SJSA1 (cell line): ENCODE measurements at places on chromosomes 2 and 18. TPM values are rescaled to one million over a fixed set of nuclear protein-coding genes. Genes with fewer than 3 reads are reported as not detected.

The HOXD12 gene
- 0.13 TPM in 1 of 2 replicates, not detected in the other for total RNA-seq

The TLX2 gene
- not detected in 2 replicates for total RNA-seq

DNA sequence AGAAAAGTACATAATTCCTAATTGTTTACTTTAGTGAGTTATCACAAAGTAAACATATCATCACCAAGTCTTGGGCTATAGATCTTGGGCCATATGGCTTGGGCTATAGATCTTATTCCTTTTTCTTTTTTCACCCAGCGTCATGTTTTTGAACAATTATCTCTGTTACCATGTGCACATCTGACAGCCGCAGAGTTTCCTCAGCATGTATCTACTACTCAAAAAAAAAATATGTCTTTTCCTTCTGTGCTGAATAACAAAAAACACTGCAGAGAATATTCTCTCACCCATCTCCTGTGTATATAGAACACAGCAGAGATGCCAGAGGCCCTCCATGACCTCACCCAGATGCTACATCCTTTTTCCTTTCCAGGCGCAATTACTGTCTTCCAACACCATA, 76.2 kb upstream of the MYO3B start:
- DNase-seq, result no peak

DNA sequence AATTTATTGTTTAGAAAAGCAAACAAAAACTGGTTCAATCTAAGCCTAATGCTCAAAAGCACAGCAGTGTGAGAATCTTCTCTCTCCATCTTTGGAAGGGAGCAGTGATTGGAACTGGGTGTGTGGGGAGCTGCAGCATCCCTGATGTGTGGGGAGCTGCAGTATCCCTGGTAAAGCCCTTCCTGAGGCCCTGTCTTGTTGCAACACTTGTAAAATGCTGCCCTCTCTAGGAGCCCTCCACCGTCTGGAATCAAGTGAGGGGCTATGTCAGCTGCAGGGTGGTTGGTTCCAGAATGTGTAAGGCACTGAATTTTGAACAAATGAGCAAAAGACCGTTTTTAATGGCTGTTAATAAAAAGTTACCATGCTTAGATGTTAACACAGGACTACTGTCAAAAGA, 147.7 kb upstream of the RAB12 start:
- no peak for DNase-seq

DNA sequence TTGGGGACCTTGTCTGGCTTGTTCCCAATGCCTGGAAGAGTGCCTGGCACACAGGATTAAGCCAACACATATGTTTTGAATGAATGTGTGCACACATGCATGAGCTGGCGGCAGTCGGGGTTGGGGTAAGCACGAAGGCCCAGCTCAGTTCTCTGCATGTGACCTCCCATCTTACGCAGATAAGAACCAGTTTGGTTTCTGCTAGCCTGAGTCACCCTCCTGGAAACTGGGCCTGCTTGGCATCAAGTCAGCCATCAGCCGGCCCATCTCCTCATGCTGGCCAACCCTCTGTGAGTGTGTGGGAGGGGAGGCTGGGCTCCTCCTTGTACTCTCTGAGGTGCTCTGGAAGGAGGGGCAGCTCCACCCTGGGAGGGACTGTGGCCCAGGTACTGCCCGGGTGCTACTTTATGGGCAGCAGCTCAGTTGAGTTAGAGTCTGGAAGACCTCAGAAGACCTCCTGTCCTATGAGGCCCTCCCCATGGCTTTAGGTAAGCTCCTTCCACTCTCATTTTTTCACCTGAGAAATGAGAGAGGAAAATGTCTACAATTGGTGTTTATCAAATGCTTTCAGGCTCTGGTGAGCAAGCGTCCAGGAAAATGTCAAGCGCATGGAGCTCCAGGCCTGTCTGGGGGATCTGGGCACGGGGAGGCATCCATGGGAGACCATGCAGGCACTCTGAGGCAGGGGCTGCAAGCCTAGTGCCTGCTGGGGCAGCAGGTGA, 9.7 kb upstream of the IL1RN start:
- no peak for DNase-seq

DNA sequence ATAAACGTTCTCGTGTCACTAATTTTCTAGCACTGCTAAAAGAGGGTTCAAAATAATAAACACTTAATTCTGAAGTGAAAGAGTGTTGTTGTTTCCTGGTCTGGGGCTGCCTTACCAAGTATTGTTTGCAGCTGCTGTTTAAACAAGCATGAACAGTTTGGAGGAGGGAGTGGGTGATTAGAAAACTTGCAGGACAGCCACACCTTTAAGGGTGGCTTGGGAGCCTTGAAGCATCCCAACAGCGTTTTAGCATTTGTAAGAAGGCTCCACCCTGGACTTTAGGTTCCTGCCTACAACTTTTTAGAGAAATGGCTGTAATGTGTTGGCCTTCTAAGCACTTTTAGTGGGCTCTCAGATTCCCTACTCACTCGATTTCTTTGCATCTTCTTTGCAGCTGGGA, 371.6 kb downstream of the TGIF1 start:
- no peak for DNase-seq

- no peak for DNase-seq
Observed at GRCh38 chr2:238243496-238244076, 3.7 kb upstream of the HES6 start.

The SATB2 gene
- 4.9 and 11.0 TPM in 2 replicates for total RNA-seq

The DUSP19 gene
- 5.1 and 8.5 TPM in 2 replicates for total RNA-seq
